ENCODE measurements at places on chromosomes 6 and 20.

DNA sequence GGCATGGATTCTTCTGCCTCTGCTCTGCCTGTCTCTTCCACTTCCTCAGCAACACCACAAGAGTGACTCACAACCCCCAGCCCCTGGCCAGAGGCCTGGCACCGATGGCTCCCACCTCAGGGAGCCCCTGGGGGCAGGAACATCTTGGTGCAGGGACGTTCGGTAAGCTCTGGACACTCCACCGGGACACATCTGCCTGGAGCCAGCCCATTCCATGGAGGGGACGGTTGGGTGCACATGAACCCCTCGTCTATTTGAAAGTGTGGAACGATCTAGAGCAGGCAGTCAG, 246.5 kb downstream of the ERMARD start:
- no peak for DNase-seq

- DNase-seq: no peak
Measured at GRCh38 chr6:39881851-39882530, 52.3 kb downstream of the MOCS1 start.

GRCh38 chr6:35049900-35050756, 91.0 kb downstream of the TCP11 start:
- no peak for DNase-seq

DNA sequence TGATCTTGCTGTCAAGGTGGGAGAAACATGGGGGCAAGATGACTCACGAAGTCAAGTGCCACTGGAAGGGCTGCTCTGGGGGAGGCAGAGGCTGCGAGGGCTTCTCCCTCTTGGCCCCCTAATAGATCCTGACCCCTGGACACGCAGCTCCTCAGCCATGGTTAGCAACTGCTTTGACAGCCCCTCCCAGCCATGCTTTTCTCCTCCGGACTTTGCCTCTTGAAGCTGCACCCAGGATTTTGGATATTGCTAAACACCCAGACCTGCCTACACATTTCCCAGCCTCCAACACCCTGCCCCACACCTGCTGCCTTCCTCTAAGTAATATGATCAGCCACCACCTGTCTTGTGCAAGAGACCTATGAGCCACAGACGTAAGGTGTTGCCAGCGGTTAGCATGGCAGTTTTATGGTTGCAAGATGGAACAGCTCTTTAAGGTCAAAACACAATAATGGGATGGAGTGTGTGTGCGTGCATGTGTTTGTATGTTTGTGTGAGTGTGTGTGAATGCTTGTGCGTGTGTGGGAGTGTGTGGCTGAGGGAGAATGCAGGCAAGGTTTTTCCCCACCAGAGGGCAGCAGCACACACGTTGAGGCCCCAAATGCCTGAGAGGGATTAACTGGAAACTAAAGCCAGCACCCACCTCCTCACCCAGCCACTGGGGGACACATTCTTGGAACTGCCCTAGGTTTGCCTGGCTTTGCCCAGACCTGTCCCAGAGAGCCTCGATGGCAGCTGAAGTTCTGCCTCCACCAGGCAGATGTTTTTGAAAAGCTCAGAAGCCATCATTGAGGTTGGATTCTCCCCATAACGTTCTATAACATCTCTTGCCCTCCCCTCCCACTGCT, 2.5 kb downstream of the IP6K3 start:
- DNase-seq: peak; percentile 67

Measured in activated T-cell treated with anti-CD3 and anti-CD28 coated beads for 1 hour (primary cell).